ENCODE measurements at places on chromosomes 7 and 10.

- DNase-seq: no peak
Observed at GRCh38 chr10:122475591-122476332, 14.4 kb downstream of the HTRA1 start.

- DNase-seq: no peak
Observed at GRCh38 chr7:156050636-156051569, 238.6 kb upstream of the SHH start.

- DNase-seq: no peak
Observed at GRCh38 chr10:83372646-83373045, 766.7 kb upstream of the GHITM start.

GRCh38 chr10:930625-931325 is 730 bp downstream of the LARP4B start:
- peak; percentile 50 for DNase-seq

GRCh38 chr7:143516981-143517380 is 39.3 kb downstream of the TAS2R41 start:
- DNase-seq: no peak

All from right forelimb (tissue), 1 donor.